Skeletal muscle cell (primary cell): ENCODE measurements at places on chromosomes 12 and 14.

DNA sequence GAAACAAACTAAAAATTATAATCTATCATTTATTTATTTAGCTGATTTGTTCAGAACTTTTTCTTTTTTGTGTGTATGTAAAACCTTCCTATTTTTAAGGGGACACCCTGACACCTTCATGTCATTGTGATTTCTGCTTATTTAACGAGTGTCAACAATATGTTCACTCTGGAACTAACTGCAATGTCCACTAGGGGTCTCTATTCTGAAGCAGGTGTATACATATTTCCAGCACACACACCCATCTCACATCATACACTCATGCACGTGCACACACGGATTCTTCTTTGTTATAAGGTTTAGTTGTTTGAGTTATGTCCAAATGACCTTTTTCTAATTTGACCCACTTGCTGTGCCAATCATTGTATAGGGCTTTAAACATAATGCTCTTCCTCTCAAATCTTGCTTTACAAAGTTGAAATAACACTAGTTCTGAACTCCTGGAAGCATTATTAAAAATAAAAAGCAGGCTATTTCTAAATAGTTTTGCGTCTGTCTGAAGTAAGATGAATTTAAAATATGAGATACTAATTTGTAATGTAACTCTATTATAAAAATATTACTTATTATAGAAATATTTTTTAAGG is 15.5 kb downstream of the E2F7 start:
- no peak for DNase-seq

- DNase-seq = no peak
Measured at GRCh38 chr12:26689281-26689841, 143.6 kb downstream of the ITPR2 start.

DNA sequence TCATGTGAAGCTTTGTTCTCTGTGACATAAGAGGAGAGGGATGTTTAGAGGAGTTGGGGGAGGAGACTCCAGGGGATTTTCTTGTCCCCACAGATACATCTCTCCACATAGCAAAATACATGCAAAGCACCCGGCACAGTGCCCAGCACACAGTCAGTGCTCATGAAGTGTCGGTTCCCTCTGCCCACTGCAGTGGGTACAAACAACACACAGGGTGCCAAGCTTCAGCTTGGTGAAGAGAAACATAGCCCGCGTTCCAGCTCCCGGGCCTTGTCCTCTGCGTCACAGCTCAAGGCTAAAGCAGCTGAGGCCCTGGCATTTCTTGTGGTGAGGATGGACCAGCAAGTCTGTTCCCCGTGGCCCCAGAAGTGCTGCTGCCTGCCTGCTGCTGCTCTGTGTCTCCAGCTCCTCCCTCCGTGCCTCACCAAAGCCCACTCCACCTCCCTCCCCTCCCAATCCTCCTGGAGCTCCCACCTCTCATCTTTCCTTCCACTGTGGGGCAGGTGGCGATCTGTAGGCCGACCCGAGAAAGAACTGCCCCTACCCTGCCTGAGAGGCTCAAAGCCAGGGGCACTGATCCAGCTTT is 57.0 kb upstream of the FKBP4 start:
- no peak for DNase-seq

DNA sequence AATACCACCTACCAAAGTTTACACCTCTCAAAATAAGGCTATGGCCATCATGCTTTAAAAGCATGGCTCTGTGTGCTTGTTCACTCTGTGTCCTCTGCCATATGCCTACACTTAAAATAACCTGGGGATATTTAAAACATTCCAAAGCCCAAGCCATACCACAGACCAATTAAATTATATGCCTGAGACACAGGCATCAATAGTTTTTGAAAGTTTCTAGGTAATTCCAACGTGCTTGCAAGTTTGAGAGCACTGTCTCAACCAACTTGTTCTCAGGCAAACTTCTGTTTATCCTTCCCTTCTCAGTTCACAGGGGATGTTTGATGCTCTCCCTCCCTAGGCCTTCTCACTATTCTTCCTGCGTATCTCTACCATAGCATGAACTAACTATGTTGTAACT is 3.4 kb upstream of the FRMD6 start:
- no peak for DNase-seq

- DNase-seq = no peak
Measured at GRCh38 chr12:31832740-31833729, 104.2 kb upstream of the AMN1 start.

GRCh38 chr14:85978582-85979250 is 448.8 kb downstream of the FLRT2 start:
- no peak for DNase-seq

GRCh38 chr14:59458486-59458885 is 6.7 kb downstream of the GPR135 start:
- DNase-seq = no peak

- no peak for DNase-seq
Measured at GRCh38 chr12:19752712-19753111, 313.4 kb downstream of the AEBP2 start.

DNA sequence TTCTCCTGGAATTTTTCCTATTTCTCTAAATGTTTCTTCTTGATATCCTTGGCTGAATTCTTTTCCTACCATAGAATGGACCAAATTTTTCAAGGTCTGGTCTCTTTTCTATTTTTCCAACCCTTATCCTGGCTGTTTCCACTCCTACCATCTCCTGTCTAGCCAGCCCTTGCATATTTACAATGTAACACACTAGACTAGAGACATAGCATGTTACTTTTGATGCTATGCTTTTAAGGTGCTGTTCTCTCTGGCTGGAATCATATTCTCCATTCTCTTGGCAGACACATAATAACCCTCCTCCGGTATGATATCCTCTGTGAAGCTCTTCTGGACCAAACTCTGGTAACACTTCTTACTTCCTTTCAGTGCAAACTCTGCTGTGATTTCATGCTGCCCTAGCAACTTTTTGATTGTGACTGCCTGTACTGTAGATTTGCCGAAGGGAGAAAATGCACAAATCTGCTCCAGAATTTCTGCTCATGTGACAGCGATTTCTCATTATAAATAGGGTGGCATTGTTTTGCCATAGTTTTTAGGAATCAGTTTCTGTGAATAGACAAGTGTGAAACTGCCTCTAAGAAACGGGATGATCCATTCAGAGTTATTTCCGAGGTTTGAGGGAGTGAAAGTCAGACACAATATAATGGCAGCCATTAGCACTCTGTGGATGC is 284.4 kb downstream of the MDGA2 start:
- DNase-seq = no peak

DNA sequence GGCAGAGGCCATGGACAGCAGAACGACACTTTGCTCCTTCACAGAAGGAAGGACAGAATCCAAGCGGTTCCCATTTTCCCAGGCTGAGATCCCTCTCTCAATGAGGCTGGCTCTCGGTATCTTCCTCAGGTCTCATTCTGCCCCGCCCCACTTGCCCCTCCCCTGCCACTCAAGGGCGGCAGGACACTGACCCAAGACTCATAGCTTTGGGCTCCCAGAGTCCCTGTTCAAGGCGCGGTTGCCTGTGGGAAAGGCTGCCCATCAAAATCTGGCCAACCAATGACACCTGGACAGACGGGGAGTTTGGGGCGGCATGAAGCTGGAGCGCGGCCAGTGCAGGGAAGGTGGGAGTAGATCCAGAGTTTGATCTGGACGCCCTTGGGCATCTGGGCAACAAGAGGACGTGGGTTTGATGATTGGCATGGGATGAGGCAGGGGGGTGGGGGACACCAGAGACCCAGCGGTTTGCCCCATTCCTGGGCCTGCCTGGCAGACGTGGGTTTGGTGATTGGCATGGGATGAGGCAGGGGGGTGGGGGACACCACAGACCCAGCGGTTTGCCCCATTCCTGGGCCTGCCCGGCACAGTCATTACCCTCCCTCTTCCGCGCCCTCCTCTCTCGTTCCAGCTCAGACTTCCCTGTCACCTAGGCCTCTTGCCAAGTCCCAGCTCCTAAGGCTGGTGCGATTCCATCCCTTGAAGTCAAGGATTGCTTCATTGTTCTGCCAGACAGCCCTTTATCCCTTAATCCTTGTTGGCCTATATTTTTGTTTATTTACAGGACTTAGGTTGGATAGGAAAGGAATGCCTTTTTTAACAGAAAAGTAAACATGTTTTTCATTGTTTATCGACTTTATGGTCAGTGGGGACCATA is 92.1 kb downstream of the NINJ2 start:
- DNase-seq = peak; percentile 68

DNA sequence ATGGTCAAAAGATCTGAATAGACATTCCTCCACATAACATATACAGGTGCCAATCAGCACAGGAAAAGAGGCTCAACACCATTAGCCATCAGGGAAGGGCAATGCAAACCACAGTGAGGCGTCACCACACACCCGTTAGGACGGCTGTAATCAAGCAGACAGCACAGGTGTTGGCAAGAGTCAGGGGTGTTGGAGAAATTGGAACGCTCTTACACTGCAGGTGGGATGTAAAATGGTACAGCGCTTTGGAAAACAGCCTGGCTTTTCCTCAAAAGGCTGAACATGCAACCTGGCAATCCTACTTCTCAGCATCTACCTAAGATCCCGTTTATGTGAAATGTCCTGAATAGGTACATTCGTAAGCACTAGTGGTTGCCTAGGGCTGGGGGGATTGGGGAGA is 21.5 kb upstream of the MMP17 start:
- DNase-seq = no peak

GRCh38 chr12:82458101-82458500 is 99.8 kb downstream of the METTL25 start:
- DNase-seq = no peak

GRCh38 chr12:94112121-94112520 is 36.3 kb upstream of the PLXNC1 start:
- DNase-seq = no peak

DNA sequence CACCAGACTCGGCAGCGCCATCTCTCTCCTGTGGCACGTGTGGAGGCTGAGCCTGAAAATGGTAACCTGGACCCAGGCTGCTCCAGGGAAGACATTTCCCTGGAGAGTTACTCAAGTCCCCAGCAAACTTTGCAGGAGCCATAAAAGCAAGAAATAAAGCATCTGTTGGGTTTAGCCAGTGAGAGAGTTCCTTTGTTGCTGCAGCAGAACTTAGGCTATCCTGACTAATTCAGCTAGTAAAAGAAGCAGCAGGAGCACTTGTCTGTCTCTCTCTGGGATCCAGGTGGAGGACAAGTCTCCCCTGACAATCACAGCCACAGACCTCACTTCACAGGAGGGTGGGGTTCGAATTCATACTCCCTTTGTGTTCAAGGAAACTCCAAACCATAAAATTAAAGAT is 79.2 kb upstream of the DIO3 start:
- DNase-seq = no peak
